NCI-H526 (cell line): ENCODE measurements at places on chromosomes 3 and 15.

DNA sequence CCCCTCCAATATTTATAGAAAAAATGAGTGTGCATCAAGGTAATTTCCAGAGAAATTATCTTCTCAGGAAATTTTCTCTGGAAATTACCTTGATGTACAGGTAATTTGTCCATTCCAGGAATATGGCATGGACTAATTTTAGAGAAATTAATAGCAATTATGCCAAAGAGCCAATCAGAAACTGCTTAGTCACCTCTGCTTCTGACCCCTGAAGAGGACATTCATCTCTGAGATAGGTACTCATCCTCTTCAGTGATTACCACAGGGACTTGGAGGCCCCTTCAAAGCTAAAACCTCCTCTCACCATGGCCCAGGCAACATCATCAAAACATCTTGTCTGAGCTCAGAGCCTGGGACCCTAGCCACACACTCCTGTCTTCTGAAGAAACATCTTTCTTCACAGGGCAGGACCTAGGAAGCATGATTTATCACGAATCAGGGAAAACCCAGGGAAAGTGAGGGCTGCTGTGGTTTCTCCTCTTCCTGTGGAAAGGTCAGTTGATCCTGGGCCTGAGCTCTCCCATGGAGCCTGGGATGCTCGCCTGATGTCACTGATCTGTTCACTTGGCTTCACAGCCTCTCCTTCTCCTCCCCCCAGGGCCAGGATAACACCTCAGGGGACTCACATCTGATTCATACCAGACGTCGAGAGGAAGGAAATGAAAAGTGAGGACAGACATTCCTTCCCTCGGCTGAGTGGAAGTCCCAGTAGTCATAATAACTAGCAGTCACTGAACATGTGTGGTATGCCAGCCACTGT, 210.5 kb downstream of the DTWD1 start:
- no peak for DNase-seq

GRCh38 chr15:101067660-101068522, 148.7 kb downstream of the LRRK1 start:
- no peak for DNase-seq

DNA sequence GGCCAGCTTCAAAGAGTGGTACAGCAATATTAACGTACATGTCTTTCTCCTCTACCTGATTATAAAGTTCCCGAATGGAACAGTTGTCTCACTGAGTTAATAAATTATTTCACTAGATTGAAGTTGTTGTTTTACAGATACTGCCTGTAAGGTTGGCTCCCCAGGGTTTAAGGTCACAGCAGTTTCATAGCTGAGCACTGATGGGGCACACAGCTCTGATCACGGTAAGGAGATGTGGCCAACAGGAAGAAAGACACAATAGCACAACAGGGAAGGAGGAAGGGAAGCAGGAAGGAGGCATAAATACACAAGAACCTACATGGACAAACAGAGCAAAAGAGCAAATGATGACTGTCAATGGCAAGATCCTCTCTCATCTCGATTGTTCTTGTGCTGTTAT, 215.6 kb downstream of the WNT5A start:
- DNase-seq: no peak

- DNase-seq: no peak
Measured at GRCh38 chr3:107621465-107621864, 98.7 kb downstream of the BBX start.

GRCh38 chr15:54681584-54681983, 515.2 kb downstream of the RSL24D1 start:
- DNase-seq: no peak

GRCh38 chr3:37308247-37308646, 133.9 kb upstream of the LRRFIP2 start:
- DNase-seq: no peak

- DNase-seq: no peak
Measured at GRCh38 chr3:123817413-123817812, 66.7 kb downstream of the MYLK start.
